Left lobe of liver (tissue), 2 donors: ENCODE measurements at places on chromosomes 7 and 10.

DNA sequence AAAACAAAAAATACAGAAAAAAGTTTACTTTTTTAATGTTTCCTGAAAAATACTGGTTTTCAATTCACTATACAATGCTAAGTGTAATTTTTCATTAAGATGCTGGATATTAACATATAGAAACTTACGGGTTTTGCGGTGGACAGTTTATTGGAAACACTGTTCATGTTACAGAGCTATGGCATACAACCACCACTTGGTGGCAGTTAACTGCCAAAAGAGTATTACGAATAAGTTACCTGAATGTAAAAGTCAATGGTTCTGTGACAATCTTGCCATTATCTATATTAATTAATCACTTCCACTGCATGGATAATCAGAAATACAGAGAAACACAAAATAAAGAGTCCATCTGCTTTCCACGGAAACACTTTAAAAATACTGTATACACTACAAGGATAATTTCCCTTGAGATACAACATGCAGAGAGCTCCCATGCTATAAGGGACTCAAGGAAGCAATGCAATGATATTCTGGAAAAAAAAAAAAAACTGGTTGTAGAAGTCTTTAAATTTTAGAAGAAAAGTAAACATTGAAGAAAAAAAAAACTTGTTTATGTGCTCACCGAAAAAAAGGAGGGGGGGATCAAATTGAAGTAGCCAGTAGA is 97.0 kb downstream of the TPK1 start:
- DNase-seq = no peak

DNA sequence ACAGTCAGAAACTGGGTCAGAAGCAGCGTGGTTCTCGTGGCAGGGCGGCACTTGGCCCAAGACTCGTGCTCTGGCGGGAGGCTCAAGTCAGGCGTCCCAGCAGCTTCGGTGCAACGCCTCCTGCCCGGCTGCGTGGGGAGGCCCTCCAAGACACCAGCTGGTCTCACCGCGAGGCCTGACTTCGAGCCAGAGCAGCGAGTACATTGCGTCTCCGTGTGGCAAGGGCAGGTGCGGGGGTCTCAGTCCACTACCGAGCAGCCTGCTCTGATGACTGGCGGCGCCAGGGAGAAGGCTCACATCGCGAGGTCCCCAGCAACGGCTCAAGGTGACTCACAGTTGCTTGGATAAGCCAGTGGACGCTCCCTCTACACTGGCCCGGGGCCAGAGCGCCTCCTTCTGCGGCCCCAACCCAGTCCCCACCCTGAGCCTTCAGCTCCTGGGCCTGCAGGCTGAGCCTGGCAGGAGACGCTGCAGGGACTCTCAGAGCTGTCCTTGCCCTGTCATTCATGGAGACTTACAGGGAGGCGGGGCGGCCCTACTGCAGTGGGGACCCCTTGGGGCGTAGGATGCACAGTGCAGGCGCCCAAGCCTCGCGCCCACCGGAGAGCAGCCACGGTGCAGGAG is 41.9 kb upstream of the PRKAR1B start:
- DNase-seq = no peak

GRCh38 chr10:27341001-27341400 is 100.4 kb upstream of the ACBD5 start:
- no peak for DNase-seq

GRCh38 chr10:42971251-42971599 is 105.6 kb upstream of the RET start:
- DNase-seq = no peak

- DNase-seq = no peak
Measured at GRCh38 chr7:100367676-100368613, 5.3 kb upstream of the PILRA start.

- no peak for DNase-seq
Measured at GRCh38 chr7:120028636-120029035, 244.3 kb upstream of the KCND2 start.

- DNase-seq = no peak
Measured at GRCh38 chr7:82129091-82129490, 314.5 kb downstream of the CACNA2D1 start.

DNA sequence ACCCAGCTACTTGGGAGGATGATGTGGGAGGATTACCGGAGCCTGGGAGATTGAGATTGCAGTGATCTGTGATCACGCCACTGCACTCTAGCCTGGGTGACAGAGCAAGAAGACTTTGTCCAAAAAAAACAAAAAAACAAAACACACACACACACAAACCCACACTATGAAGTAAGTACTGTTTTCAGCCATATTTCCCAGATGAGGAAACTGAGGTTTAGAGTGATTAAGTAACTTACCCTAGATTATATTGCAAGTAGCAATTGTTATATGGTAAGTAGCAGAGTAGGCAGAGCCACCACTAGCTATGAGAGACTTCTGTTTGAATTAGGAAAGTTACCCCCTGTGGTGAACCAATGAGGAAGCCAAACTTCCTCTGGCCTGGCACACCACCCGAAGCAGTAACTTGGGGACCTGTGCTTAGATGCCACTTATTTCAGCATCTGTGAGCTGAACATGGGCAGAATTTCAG is 61.9 kb downstream of the MCU start:
- DNase-seq = no peak

DNA sequence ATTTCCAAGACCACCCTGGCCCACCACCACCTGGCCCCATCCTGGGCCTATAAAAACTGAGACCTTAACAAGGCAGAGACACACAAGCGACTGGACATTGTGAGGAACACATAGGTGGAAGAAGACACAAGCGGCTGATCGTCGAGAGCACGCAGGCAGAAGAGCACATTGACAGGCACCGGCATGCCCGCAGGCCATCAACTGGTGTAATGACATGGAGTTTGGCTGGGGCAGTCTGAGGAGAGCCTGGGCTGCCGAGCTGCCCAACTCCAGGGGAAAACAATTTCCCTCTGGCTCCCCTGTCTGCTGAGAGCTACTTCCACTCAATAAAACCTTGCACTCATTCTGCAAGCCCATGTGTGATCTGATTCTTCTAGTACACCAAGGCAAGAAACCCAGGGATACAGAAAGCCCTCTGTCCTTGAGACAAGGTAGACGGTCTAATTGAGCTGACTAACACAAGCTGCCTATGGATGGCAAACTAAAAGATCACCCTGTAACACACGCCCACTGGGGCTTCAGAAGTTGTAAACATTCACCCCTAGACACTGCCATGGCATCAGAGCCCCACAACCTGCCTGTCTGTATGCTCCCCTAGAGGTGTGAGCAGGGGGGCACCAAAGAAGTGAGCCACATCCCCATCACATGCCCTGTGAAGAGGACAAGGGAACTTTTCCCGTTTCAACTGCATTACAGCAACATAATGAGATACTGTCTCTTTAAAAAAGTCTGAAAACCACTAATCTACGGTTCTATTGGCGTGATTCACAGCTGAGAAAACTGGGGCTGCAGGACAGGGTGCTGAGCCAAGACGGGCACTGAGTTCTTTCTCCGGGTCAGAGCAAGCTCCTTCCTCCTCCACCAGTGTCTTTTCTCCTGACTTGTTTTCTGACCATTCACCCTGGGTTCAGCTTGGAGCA is 18.5 kb upstream of the TNS3 start:
- DNase-seq = no peak
